HCT116 (cell line): ENCODE measurements at places on chromosomes 11 and 22. TPM values are rescaled to one million over a fixed set of nuclear protein-coding genes. Genes with fewer than 3 reads are reported as not detected.

DNA sequence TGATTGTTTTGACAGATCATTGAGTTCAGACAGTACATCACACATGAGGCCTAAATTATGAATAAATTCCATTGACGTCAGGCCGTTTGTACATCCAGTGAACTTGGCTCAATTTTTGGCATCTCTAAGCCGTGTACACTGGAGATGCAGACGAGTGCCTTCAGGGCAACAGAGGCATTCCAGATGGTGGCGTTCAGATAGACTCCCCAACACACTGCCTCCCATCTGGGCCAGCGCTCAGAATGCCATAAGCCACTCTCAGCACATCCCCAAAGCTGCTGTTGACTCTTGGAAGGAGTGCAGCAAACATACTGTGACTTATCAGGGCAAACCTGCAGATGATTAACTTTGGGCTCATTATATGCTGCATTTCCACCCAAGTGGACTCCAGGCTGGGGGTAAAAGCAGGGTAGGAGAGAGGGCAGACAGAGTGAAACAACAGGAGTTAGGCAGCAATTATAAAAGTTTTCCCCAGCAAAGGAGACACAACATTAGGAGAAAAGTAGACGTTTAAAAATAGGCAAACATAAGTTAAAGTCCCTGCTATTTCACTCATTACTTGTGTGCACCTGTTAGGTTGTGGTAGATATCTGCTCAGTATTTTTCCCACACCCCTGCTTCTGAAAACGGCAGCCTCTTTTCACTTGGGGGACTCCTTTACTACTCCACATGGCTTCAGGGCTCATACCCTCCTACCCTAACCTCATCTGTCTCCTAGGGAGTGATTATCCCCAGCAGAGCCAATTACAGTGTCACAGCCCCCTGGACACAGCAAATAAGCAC, 60.2 kb upstream of the PDE3B start:
- no peak for DNase-seq

- peak; percentile 85 for DNase-seq
Measured at GRCh38 chr11:10454878-10455631, at the start of gene AMPD3. AMPD3 (plus strand) TSS chr11:10455264; CDS start chr11:10461520, 6,256 bp downstream.

DNA sequence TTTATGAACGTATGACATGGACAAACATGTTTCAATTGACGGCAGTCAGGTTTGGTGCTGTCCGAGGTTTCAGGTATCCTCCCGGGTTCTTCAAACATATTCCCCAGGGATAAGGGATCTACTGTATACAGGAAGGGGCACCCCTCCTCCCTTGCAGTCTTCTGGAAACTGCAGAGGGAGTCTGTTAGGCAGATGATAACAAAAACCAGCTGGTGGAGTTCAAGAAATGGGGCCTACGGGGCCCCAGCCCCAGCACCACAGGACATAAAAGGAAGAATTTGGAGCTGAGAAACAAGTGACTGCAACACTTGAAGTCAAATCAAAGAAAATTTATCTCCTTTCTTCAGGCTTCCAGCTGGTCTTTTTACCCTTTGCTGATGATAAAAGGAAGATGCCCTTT, 32.1 kb downstream of the SNU13 start:
- DNase-seq: no peak

DNA sequence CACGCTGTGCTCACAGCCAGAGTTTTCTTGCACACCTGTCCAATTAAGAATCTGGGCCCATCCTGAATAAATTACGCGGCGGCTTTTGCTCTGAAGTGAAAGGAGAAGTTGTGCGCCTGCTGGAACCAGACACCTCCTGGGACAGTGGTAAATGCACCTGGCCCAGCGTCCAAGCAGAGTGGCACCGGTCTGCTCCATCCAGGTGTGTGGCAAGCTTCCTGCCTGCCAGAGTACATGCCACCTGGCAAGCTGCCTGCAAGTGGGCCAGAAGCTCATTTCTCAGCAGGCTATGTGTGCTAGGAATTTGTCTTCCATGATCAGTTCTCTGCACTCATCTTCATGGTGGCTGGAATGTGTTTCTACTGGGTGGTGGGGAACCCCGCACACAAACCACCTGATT, 660.6 kb downstream of the ETS1 start:
- no peak for DNase-seq

DNA sequence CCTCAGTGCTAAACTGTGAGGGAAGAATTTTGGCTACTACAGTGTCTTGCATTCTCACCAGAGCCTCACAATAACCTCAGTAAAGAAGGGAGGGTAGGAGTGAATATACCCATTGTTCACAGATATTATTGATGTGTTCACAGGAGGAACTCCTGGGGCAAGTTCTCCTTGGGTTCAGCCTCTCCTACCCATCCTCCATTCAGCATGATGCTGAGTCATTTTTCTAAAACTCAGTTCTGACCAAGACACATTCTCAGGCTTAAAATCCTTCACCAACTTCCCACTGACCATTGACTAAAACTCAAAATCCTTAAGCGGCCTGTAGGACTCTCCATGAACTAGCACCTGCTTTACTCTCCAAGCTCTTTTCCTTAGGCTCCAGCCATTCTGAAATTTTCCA, 48.7 kb downstream of the SYTL2 start:
- DNase-seq: no peak

DNA sequence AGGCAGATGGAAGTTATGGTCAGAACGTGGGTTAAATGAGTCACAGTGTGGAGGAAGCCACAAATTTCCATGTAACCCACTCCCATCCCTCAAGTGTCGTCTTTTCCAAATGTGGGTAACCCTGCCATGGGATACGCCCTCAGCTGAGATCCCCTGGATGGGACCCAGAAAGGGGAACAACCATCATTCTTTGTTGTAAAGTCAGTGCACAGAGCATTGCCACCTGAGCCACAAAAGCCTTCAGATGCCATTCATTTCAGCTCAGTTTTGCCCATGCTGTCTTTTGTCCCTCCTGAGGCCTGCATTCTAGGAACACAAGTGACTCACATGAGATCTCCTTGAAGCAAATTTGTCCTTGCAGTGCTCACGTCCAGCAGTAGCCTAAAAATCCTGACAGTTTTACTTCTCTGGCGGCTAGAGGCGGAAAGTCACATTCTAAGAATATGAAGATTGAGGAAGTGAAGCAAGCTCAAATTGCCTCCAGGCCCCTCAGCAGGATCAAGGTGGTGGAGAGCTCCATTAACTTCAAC, 30.6 kb downstream of the MMP13 start:
- no peak for DNase-seq

DNA sequence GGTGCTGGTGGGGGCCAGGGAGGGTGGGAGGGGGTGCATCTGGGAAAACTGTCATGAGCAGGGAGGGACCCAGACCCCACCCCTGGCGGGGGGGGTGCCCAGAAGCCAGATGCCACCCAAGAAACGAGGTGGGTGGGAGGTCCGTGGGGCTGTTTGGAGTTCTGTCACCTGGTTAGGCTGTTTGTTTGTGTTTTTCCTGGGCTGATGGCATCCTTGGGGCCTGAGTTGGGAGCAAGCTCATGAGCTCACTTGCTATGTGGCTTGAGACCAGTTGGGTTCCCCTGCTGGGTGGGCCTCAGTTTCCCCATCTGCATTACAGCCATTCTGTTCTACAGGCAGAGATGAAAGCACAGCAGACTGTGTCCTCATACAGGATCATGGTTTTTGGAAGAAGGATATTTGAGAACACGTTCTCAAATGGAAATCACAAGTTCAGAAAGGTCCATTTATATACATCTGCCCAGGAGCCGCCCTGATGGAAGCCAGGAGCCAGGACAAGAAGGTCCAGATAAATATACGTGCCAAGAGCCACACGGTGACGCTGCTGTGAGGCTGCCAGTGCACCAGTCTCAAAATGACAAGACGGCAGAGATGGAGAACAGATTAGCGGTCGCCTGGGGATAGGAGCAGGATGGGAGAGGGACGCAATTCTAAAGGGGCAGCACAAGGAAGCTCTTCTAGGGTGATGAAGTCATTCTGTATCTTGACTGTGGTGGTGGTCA, 312.9 kb downstream of the MN1 start:
- DNase-seq: no peak

- DNase-seq: no peak
Measured at GRCh38 chr11:112624431-112624830, 336.8 kb upstream of the NCAM1 start.

- DNase-seq: no peak
Measured at GRCh38 chr11:12319988-12320387, 57.4 kb upstream of the PARVA start.

DNA sequence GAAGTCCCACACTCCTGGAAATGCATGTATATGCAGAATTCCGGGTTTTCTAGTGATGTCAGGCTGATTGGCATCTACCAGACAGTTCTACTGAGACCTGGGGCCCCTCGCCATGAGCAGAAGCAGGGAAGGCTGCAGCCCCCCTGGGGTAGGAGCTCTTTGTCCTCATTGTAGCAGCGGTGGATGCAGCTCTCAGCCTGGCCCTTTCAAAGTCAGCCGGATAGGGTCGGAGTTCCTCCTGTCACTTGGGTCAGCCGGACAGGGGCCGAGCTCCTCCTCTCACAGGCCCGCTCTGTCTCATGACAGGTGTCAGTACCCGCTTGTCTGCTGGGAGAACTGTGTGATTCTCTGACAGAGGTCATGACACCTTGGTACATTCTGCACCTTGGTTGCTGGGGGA, 30.0 kb downstream of the MRGPRD start:
- no peak for DNase-seq

DNA sequence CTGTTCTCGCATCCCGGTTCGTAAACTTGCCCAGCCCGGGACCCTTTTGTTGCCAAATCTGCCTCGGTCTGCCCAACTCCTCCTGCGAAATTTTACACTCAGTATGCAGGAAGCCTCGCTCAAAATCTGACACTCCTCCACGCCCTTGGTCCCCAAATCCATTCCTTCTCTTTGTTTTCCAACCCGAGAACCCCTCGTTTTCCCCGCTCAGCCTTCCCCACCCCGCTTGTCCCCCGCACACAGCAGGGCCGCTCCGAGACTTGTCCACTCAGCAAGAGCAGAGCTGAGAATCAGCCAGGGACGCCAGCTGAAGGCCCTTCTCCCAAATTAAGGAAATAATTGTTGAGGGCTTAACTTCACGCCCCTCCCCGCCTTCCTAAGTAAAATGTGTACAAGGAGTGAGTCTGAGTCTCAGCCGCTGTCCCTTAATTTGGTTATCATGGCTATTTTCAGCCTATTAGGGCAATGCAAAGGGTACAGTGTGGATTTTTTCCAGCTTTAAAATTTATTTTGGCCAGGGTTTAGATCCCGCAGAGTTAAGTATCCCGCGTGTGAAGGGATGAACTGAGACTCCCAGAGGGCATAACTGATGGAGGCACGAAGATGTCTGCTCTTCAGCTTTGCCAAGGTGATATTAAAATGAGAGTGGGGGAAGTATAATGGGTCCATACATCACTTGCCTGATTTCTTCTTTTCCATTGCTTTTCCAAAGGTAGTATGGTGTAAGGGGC, 581 bp upstream of the FBXO3 start:
- DNase-seq: no peak

DNA sequence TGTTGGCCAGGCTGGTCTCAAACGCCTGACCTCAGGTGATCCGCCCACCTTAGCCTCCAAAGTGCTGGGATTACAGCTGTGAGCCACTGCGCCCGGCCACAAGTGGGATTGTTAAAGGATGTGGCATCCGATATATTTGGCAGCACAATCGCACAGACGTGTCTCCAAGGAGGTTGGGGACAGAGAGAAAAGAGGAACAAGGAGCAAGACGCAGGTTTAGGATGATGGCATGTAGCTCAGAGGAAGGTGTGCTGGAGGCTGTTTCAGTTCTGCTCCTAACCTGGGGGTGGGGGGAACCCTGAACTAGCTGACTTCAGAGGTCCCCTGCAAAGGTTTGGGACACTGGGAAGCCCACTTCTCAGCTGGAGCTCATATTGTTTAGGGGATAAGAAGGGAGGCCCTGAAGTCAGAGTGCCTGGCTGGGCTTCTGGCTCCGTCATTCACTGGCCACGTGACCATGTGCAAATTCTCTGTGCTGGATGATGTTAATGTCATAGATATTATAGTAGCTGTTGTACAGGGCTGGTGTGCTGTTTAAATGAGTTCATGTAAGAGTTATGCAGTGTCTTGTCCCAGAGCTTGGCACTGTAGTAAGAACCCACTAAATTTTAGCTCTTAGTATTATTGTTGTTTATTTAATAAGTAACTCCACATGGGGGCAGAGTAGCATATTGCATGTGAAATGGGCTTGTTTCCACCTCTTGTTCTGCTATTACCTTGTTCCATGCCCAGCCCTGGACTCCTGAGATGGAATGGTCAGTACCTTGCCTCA, 129.7 kb downstream of the ST3GAL4 start:
- no peak for DNase-seq

- DNase-seq: no peak
Measured at GRCh38 chr11:70029115-70029860, 48.8 kb upstream of the ANO1 start.

DNA sequence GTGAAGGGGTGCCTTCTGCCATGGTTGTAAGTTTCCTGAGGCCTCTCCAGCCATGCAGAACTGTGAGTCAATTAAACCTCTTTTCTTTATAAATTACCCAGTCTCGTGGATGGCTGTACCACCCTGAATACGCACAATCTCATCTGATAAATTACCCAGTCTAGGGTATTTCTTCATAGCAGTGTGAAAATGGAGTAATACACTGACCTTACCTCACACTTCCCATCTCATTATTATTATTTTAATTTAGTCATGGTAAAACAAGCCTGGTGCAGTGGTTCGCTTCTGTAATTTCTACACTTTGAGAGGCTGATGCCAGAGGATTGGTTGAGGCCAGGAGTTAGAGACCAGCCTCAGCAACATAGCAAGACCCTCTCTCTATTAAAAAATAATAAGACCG, 30.5 kb upstream of the CYB5R3 start:
- no peak for DNase-seq

DNA sequence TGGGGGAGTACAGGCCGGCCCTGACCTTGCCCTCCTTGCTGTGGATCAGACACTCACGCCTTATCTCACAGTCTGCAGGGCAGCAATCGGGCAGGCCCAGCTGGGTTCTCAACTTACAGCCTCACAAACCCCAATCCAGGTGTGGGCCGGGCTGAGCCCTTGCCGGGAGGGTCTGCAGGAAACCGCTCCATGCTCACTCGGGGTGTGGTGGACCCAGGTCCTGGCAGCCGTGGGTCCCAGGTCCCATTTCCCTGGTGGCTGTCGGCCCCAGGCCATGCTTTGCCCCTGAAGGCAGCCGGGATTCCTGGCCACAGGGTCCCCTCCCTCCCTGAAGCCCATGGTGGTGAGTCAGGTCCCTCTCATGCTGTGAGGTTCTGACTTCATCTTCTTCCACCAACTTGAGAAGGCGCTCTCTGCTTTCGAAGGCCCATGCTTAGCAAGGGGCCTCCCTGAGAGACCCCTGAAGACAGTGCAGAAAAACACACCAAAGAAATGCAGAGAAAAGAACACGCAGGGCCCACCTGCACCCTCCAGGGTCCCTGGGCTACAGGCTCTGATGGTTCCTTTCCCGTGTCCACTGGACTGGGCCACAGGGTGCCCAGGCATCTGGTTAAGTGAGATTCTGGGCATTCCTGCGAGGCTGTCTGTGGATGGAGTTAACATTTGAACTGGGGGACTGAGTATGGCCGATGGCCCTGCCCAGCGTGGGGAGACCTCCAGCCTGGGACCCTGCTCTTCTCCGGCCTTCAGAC, 588.2 kb downstream of the BRD1 start:
- no peak for DNase-seq

TRPT1 gene
- 43.2 TPM for total RNA-seq

TECTA gene
- total RNA-seq: 0.81 TPM

OR51E2 gene
- not detected for total RNA-seq

TRIM49 gene
- total RNA-seq: not detected

KRTAP5-11 gene
- not detected for total RNA-seq

OR8G1 gene
- not detected for total RNA-seq
